Naive thymus-derived CD8-positive, alpha-beta T cell (primary cell): ENCODE measurements at places on chromosomes 5 and 9.

- no peak for DNase-seq
Measured at GRCh38 chr5:172943283-172943841, 15.9 kb upstream of the RPL26L1 start.

GRCh38 chr5:156913719-156914370 lies 49.2 kb downstream of the TIMD4 start:
- DNase-seq, result peak; percentile 21

DNA sequence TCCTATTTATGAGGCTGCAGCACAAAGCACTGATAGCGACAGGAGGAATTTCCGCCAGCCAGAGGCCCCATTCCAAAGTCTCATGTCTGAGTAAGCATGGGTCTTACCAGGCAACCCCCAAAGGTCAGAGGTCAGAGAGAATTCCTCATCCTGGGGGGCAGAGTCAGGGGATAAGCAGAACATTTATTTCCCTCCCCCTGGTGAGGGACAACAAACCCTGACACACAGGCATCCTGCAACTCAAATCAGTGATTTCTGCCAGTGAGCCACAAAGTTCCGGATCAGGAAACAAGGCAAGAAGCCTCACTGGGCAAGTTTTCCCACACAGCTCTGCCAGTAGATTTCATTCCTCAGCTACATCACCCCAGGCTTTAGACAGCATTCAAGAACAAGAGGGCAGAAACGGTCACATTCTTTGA lies 37.0 kb downstream of the ADAMTS12 start:
- no peak for DNase-seq

GRCh38 chr5:124979251-124979650 lies 232.8 kb upstream of the ZNF608 start:
- no peak for DNase-seq

GRCh38 chr9:19650312-19650711 lies 138.5 kb downstream of the SLC24A2 start:
- DNase-seq, result no peak

- no peak for DNase-seq
Measured at GRCh38 chr9:99814359-99814758, 7.3 kb upstream of the NR4A3 start.
